ENCODE measurements at places on chromosomes 12 and 14.

GRCh38 chr12:12195081-12195480, 71.8 kb downstream of the LRP6 start:
- DNase-seq = no peak

GRCh38 chr12:19428246-19428645, 11.0 kb upstream of the AEBP2 start:
- DNase-seq = no peak

DNA sequence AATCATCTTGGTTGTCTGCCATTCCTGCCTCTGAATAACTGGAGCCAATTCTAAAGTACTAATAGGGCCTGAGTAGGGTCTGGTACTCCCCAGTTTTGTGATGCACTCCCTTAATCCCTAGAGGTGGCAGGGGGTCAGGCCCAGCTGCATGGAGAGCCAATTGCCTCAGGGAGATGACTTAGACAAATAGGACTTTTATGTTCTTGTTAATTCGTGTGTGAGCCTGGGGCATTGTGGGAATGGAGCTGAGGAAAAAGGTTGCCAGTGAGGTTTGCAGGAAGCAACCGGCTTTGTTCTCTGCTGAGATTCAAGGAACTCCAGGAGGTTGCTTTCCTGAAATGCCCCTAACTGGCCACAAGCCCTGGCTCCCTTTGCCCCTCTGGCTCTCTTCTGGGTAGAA, 6.8 kb upstream of the DCD start:
- DNase-seq = no peak

GRCh38 chr12:2566161-2566560, 228.6 kb upstream of the FKBP4 start:
- DNase-seq = no peak

GRCh38 chr12:131923260-131923659, 5.8 kb upstream of the PUS1 start:
- no peak for DNase-seq

- no peak for DNase-seq
Measured at GRCh38 chr12:132569856-132570480, 40.4 kb downstream of the LRCOL1 start.

- no peak for DNase-seq
Measured at GRCh38 chr12:96329545-96329944, 70.7 kb downstream of the CDK17 start.

DNA sequence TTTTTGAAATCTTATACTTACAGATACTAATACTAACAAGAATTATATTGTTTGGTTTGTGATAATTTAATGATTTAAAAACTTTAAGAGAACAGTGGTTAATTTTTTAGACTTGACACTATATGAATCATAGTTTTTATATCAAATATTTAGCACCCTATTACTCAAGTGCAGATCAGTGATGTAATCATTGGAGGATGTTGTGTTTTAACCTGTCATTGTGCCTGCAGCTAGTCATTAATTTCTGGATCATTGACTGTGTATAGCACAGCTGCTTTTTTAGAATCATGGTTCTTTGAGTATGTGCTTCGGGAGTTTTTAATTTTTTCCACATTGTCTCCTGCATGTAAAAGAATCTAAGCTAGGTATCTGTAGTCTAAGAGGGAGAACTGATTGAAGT, 17.3 kb downstream of the ARID4A start:
- DNase-seq = no peak

DNA sequence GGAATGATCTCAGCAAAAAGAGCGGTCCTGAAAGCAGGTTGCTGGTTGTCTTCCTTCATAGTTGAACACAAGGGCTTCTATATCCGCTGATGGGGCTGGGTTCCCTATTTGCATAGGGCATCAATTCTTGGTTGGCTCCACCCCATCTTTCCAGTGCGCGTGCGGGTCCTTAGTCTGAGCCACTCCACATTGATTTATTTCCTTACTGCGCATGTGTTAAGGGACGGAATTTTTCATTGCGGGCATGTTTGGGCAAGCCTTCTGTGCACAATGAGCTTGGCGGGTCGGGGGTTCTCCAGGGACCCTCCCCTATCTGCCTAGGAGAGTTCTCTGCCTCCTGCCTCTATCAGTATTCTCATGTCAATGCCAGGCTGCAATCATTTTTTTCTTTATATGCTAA, 21.2 kb upstream of the DLGAP5 start:
- no peak for DNase-seq

DNA sequence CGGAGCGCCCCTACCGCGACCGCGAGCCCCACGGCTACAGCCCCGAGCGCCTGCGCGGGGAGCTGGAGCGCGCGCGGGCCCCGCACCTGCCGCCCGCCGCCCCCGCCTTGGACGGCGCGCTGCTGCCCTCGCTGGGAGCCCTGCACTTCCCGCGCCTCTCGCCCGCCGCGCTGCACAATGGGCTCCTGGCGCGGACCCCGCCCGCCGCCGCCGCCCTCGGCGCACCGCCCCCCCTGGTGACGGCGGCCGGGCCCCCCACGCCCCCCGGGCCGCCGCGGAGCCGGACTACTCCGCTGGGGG, 27.0 kb downstream of the LRCOL1 start:
- no peak for DNase-seq

- DNase-seq = no peak
Measured at GRCh38 chr12:14961466-14962152, at the start of gene ARHGDIB. TSS of gene ARHGDIB (minus strand) at chr12:14961601. CDS start at chr12:14950712, 10,889 bp downstream.

GRCh38 chr12:110615171-110615570, 1.2 kb downstream of the TCTN1 start:
- DNase-seq = no peak

DNA sequence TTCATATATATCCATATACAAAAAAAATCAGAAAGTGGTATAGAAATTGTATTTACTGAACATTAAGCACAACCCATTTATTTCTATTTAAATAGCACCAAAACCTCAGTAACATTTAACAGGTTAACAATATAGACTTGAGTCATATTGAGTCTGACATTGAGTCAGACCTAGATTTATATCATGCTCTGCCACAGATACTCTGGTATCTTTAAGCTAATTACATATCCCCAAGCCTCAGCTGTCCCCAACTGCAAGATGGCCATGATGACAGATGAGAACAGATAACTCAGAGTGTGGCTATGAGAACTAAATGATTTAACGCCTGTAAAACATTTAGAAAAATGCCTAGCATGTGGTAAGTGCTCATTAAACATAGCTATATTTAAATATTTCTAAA, 40.3 kb downstream of the IFNG start:
- no peak for DNase-seq

GRCh38 chr14:62455446-62455845, 589.8 kb downstream of the KCNH5 start:
- DNase-seq = no peak

DNA sequence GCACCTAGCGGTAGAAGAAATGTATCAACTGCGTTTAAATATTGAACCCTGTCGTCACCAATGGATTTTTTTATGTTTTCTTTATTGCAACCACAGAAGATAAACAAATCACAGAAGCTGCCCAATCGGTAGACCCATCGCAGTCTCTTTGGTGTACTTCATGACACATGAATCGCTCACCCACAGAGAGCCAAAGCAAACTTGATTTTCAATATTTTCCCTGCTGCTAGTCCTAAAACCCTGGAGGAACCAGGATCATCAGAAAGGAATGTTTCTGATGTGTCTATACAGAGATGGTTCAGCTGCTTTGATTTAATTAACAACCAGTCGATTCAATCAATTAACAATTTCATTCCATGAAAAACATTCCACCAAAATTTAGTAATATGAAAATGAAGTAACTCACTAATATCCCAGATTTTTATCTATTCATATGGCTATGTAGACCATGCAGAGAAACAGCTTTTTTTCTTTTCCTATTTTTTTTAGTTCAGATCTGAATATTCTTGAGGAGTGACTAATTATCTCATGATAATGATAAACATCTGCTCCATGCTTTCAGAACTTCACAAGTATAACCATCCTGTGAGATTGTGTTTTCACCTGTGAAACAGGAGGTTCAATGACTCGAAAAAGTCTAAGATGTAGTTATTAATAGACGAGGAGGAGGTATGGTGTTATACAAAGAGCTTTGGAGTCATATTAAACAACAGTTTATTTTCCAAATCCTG, 46.1 kb downstream of the DIO2 start:
- no peak for DNase-seq

- DNase-seq = no peak
Measured at GRCh38 chr14:26702721-26703230, 104.9 kb upstream of the NOVA1 start.

GRCh38 chr14:61598980-61599379, 96.3 kb upstream of the HIF1A start:
- no peak for DNase-seq

- DNase-seq = no peak
Measured at GRCh38 chr14:61537563-61538463, 157.5 kb upstream of the HIF1A start.

GRCh38 chr12:24756479-24757024, 192.3 kb downstream of the BCAT1 start:
- no peak for DNase-seq

- DNase-seq = no peak
Measured at GRCh38 chr14:67186789-67187584, 2.3 kb upstream of the GARIN2 start.

GRCh38 chr14:71610149-71610548, 322.1 kb upstream of the RGS6 start:
- DNase-seq = no peak

GRCh38 chr12:105843986-105844760, 294.6 kb downstream of the NUAK1 start:
- DNase-seq = peak; percentile 83

- no peak for DNase-seq
Measured at GRCh38 chr14:102937331-102938175, 15.1 kb downstream of the AMN start.

- no peak for DNase-seq
Measured at GRCh38 chr12:64086946-64087345, 135.2 kb downstream of the KICS2 start.

- no peak for DNase-seq
Measured at GRCh38 chr12:68573406-68573805, 37.3 kb upstream of the RAP1B start.

DNA sequence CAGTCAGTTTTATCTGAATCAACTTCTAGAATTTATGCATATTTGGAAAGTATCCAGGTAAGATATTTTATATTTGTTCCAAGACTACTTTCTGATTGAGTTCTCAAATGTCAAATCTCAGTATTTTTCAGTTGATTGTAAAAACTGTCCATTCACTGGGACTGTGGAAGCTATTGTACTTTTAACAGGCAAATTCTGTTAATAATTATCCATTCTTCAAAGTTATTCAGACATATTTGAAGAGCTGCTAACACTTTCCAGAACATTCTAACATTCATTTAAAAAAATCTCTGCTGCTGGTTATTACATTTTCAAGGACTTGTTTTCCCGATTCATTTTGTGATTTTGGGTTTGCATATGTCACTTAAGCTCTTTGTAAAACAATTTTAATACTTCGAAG, 59.7 kb downstream of the PIK3C2G start:
- no peak for DNase-seq

DNA sequence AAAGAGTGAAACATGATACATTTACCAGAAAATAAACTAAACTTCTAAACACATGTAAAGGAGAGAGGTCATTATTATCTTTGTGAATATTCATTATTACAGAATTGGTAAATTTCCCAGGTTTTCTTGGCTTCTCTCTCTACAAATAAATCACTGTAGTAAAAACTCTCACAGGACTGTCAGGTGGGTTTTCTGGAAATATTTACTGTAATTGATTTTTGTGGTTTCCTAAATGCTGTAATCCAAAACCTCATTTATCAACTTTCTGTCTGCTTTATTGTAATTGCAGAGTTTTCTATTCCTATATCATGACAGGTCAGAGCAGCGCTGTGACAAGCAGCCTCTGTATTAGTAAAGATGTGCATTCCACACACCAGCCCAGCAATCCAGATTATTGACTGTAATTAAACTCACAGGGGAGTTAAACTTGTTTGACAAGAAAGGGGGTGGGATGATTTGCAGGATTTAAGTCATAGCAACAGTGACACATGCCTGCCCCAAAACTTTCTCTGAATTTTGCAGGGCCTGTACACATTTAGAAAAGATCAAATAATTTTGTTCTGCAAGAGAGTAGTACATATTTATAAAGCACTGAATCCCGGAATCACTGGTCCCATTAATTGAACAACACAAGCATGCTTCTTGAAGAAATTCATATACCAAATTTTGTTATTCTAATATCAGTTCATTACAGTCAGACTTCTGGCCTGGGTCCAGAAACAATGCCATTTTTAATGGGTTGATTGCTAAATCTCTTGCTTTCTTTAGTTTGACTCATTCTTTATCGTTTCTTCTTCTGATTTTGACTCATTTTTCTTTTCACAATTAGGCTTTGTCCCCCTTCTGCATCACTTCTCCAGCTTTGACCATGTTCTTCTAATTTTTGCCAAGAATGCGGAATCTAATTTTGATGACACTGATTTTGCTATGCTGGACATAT, 42.2 kb downstream of the PTPRO start:
- no peak for DNase-seq

DNA sequence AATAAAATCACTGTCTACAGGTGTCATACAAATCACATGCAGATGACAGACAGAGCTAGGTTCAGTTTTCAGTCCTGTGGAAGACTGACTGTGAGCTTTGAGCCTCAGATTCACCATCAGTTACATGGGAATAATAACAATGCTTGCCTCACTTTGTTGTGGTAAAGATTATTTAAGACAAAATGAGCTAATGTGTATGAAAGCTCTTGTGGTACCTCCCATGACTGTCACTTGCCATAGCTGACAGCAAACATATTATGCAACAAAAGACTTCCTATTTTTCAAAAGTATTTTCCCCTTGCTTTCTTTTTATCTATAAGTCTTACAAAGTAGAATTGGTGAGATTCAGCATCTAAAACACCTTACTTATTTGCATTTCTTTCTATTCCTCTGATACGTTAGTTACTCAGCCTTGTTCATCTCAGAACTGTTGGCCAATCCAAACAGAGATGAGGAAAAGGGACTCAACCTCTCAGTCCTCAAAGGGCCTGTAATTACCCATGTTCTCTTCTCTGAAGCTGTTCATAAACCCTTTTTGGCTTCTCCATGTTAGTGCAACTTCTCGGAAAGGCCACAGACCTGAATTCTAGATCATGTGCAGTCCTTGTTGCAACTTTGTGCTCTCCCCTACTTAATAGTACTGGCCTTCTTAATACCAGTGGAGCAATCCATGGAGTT, 8.8 kb upstream of the DDHD1 start:
- DNase-seq = no peak

- no peak for DNase-seq
Measured at GRCh38 chr12:39606712-39607423, 12.7 kb downstream of the ABCD2 start.

- no peak for DNase-seq
Measured at GRCh38 chr14:66249544-66249943, 236.6 kb upstream of the CCDC196 start.

All from right hindlimb (tissue), 1 donor.